ENCODE measurements at places on chromosomes 1 and 21.

- DNase-seq, result no peak
Measured at GRCh38 chr1:36741066-36741465, 258.4 kb upstream of the CSF3R start.

- DNase-seq, result no peak
Measured at GRCh38 chr1:25031601-25031965, 101.5 kb upstream of the RUNX3 start.

GRCh38 chr1:153349363-153350320, 1.0 kb upstream of the PGLYRP4 start:
- DNase-seq, result no peak

- no peak for DNase-seq
Measured at GRCh38 chr1:161890574-161890973, 124.5 kb downstream of the ATF6 start.

DNA sequence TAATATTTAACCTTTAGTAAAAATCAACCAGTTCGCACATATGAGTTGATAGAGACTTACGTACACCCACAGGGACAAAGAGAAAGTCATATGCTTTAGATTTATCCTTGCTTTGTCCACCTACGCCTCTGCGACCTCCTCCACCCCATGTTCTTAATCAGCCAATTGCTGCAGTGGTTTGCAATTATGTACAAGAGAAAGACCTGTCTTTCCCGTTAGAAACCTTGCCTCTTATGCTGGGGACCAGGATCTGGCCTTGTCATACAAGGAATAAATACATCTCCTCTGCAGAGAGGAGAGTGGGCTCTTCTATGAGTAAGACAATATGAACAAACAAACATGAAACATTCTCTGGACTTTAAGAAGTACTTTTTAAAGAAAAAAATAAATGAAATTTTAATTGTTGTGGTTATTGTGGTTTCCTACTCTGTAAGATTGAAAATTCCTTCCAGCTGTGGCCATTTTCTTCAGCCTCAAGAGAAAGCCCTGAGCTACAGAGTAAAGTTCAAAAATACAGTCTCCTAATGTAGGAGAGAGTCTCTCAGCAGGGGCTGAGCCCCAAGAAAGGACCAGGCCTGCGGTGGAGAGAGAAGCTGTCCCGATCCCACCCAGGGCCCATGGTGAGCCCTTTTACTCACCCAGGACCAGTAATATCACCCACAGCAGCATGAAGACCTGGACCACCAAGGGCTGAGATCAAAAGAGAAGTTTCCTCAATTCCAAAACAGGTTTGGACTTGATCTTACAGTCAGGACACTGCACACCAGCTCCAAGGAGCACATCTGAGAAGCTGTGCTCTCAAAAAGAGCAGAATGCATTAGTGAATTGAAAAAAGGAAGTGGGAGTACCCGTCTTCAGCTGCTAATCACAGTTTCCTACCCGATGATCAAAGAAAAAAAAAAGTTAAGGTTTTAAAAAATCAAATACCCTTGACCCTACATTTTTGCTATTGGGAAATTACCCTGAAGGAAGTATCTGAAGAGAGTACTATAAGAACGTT, at the start of gene FCRL5:
FCRL5 (minus strand) TSS at position 822 of the 1,000 bp plus-strand sequence; CDS start at position 669, 153 bp downstream.
- no peak for DNase-seq

- DNase-seq, result no peak
Measured at GRCh38 chr1:92446546-92446945, 40.2 kb downstream of the GFI1 start.

GRCh38 chr21:46550116-46550941, 54.6 kb downstream of the S100B start:
- no peak for DNase-seq

DNA sequence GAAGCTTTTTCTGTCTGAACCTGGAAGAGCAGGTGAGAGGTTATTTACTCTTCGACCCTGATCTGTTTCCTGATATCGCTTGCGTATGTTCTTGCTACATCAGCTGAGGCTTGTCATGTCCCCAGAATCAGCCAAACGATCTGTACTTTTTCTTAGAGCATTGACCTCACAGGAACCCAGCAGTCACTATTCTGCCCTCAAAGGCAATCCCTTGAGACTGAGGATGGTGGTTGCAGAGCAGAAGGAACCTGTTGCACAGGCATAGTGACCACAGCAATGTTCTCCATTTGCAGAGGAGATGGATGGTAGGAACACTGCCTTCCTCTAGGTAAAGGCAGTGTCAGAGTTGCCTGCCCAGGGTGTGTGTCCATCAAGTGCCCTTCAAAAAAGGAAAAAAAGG, 11.3 kb upstream of the LACTBL1 start:
- peak; percentile 1 for DNase-seq

- DNase-seq, result no peak
Measured at GRCh38 chr1:92993581-92993980, 32.3 kb upstream of the DIPK1A start.

GRCh38 chr1:81967951-81968350, 167.2 kb downstream of the ADGRL2 start:
- DNase-seq, result no peak

GRCh38 chr1:219928791-219929118, 398 bp upstream of the SLC30A10 start:
- no peak for DNase-seq

- DNase-seq, result no peak
Measured at GRCh38 chr1:91153341-91153740, 131.5 kb upstream of the ZNF644 start.

DNA sequence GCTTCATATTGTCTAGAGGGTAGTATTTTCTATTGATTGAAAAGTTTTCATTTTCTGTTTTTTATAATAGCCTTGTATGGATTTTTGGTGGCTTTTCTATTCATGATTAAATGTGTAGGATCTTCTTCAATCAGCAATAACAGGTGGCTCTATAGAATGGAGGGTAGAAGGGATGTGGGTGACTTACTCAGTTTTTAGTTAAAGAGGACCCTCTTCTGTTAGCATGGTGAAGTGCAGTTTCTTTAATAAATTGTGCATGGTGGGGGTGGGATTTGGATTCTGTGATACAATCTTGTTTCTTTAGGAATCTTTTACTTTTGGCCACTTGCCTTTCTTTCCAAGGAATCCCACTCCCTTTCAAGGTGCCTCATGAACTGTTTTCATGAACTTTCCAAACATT, 64.7 kb downstream of the SLC35A3 start:
- DNase-seq, result no peak

GRCh38 chr1:155463865-155464650, 98.5 kb downstream of the ASH1L start:
- no peak for DNase-seq

- no peak for DNase-seq
Measured at GRCh38 chr1:221016751-221017150, 137.5 kb downstream of the HLX start.

DNA sequence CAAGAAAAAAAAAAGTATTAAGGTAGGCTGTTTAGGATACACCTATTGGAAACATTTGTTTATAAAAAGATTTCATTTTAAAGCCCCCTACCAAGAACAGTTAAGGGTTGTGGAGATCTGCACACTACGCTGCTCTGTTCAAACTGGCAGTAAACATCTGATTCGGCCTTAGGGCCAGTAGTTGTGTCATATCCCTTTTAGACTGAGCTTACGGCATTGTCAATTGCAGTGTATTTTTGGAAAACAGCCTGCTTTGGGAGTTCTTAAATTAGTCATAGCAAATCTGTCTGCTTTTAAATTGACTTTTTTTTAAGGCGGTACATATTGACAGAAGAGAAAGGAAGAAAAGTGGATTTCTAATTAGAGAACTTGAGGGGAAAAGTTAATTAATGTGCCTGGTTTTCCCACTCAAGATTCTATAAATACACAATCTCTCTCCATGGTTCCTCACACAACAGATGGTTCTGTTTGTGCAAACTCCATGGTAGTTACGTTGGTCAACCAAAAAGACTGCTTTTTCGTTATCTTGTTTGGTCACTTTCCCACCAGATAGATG, 1.7 kb upstream of the ELK4 start:
- no peak for DNase-seq

- DNase-seq, result no peak
Measured at GRCh38 chr1:228004856-228005462, 1.8 kb upstream of the WNT3A start.

DNA sequence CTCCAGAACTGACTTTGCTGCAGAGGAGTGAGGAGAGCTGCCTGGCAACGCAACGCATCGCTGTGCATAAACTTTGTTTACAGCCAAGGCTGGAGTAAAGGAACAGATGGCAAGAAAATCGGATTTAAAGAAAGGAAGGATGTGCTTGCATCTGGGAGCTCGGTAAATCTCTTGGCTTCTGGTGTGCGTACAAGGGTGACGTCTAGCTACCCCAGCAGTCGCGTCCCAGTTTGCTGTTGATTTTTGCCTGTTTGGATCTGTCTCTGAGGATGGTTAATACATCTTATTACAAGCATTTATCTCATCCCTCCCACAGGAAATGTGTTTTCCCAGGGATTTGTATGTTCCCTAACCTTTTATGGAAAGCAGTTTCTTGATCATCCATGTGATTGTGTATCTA, 73.3 kb upstream of the RALGPS2 start:
- no peak for DNase-seq

- no peak for DNase-seq
Measured at GRCh38 chr1:171248841-171249240, 547 bp downstream of the FMO1 start.

GRCh38 chr1:247370786-247371732, 39.4 kb upstream of the ZNF496 start:
- no peak for DNase-seq

Data from H4 (cell line).